ENCODE measurements at places on chromosomes 4 and X. TPM values are rescaled to one million over a fixed set of nuclear protein-coding genes. Genes with fewer than 3 reads are reported as not detected.

The CLCN5 gene
- total RNA-seq = 2.6 TPM

The GLRA3 gene
- not detected for total RNA-seq

The DACH2 gene
- total RNA-seq = not detected

The SHROOM4 gene
- not detected for total RNA-seq

The SASH3 gene
- 239 TPM for total RNA-seq

The AGA gene
- 21.5 TPM for total RNA-seq

The DUX4 gene
- not detected for total RNA-seq

GRCh38 chr4:1277667-1278665 lies 11.7 kb upstream of the MAEA start:
- DNase-seq = no peak
- no peak overlapping the region for H3K27ac ChIP-seq
- no peak overlapping the region for H3K4me3 ChIP-seq
- no peaks in the 10 kb centered on the region for H3K27me3 ChIP-seq
- H3K4me1 ChIP-seq = no peaks in the 10 kb centered on the region

- H3K27me3 ChIP-seq = peaks cover 14% of the 10 kb centered on the region
- DNase-seq = no peak
- no peak overlapping the region for H3K4me3 ChIP-seq
- peaks cover 2% of the 10 kb centered on the region for H3K36me3 ChIP-seq
Observed at GRCh38 chr4:40480291-40480690, 145.2 kb downstream of the CHRNA9 start.

DNA sequence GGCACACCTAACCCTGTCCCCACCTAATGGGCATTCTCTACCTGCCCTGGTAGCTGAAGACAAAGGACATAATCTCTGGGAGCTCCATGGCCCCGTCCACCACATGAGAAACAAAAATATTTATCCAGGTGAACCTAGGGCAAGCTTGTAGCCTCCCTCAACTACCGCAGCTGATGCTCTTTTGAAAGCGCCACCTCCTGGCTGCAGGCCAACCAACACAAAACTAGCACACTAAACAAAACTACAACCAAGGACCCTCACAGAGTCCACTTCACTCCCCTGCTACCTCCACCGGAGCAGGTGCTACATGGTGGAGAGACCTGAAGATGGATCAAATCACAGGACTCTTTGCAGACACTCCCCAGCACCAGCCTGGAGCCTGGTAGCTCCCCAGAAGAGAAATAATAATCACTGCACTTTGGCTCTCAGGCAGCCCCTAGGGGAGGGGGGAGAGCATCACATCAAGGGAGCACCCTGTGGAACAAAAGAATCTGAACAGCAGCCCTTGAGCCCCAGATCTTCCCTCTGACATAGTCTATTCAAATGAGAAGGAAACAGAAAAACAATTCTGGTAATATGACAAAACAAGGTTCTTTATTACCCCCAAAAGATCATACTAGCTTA lies 111.3 kb upstream of the ATP8A1 start:
- H3K4me1 ChIP-seq = no peaks in the 10 kb centered on the region
- peaks cover 2% of the 10 kb centered on the region for H3K36me3 ChIP-seq
- DNase-seq = peak; percentile 30
- H3K4me3 ChIP-seq = no peak overlapping the region
- H3K27me3 ChIP-seq = no peaks in the 10 kb centered on the region

DNA sequence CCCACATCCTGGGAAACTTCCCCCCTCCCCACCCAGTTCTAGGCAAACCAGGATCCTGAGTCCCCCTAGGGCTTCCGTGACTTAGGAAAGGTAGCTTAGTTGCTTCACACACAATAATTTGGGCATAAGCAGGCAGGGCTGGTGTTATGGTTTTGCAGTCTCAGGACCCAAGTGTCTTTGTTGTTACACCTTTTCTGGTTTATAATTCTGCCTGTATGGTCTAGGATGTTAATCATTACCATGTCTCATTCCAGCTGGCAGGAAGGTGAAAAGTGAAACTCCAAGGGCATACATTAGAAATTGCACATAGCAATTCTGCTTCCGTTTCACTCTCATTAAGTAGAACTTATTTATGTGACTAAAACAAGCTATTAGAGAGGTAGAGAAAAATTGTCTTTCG lies 16.8 kb downstream of the UGT8 start:
- H3K27ac ChIP-seq = no peak overlapping the region
- H3K36me3 ChIP-seq = no peaks in the 10 kb centered on the region
- DNase-seq = no peak
- peaks cover 5% of the 10 kb centered on the region for H3K27me3 ChIP-seq
- H3K4me1 ChIP-seq = no peaks in the 10 kb centered on the region
- no peak overlapping the region for H3K4me3 ChIP-seq

GRCh38 chr4:86565651-86566050 lies 28.5 kb upstream of the PTPN13 start:
- no peaks in the 10 kb centered on the region for H3K36me3 ChIP-seq
- H3K27ac ChIP-seq = no peak overlapping the region
- no peak for DNase-seq
- H3K4me3 ChIP-seq = no peak overlapping the region

DNA sequence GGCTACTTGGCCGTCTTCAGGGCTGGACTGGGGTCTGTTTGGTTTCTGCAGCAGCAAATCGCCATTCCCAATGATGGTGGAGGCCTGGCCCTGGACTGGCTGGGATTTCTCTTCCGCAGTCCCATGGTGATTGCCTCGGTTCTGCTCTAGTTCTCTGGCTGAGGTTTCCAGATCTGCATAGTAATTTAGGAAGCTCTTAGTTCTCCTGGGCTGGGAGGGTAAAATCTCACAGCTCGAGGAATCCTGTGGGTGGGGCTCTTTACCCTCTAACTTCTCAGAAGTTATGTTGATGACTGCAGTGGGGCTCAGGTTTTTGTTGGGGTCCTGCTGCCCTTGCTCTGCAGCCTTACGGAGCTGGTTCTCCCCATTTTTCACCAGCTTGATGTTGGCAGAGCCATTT lies 200.6 kb downstream of the APBB2 start:
- H3K4me3 ChIP-seq = no peak overlapping the region
- peaks cover 3% of the 10 kb centered on the region for H3K27me3 ChIP-seq
- no peak for DNase-seq
- H3K4me1 ChIP-seq = no peaks in the 10 kb centered on the region
- H3K27ac ChIP-seq = no peak overlapping the region

GRCh38 chr4:48016141-48017107 lies at the start of the genes CNGA1 and NIPAL1:
Gene CNGA1 (minus strand): TSS chr4:48016681. CDS start chr4:47952689, 63,992 bp downstream.
Gene NIPAL1 (plus strand): TSS chr4:48016772. CDS start chr4:48016840, 68 bp downstream.
- H3K36me3 ChIP-seq = peaks cover 2% of the 10 kb centered on the region
- H3K4me3 ChIP-seq = peak within 1 kb of the TSS; percentile 86
- peaks cover 9% of the 10 kb centered on the region for H3K4me1 ChIP-seq
- H3K27ac ChIP-seq = no peak within 1 kb of the TSS

GRCh38 chrX:40083120-40083978 lies 14.4 kb downstream of the BCOR start:
- H3K27me3 ChIP-seq = no peaks in the 10 kb centered on the region
- peaks cover 6% of the 10 kb centered on the region for H3K36me3 ChIP-seq
- peaks cover 21% of the 10 kb centered on the region for H3K4me1 ChIP-seq
- H3K27ac ChIP-seq = no peak overlapping the region
- DNase-seq = no peak

DNA sequence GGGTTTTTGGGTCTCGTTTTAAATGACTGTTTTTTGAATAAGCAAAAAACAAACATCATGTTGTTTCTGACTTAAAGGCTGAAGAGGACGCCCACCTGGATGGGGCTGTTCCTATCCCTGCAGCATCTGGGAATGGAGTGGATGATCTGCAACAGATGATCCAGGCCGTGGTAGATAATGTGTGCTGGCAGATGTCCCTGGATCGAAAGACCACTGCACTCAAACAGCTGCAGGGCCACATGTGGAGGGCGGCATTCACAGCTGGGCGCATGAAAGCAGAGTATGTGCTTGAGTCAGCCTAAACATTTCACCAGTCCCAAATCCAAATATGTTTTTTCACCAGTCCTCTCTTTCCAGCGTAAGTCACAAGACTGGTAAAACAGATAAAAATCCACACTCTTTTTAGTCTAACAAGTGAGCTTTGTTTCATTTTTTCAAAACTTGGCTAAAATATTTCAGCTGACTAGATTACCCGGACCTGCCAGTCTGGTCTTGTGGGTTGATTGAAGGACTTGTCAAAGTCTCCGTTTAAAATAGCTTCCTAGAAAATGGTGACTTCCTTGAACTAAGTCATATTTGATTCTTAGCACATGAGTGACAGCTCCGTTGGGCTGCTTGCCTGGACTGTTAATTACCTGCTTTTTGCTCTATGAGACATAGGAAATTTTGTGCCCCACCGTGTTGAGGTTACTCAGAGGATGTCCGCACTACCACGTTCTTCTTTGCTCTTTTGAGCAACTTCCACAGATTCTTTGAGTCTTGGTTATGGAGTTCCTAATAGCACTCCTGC lies 20.8 kb downstream of the ENOPH1 start:
- H3K4me1 ChIP-seq = peaks cover 6% of the 10 kb centered on the region
- H3K27ac ChIP-seq = no peak overlapping the region
- no peak for DNase-seq
- H3K4me3 ChIP-seq = no peak overlapping the region
- H3K27me3 ChIP-seq = no peaks in the 10 kb centered on the region

DNA sequence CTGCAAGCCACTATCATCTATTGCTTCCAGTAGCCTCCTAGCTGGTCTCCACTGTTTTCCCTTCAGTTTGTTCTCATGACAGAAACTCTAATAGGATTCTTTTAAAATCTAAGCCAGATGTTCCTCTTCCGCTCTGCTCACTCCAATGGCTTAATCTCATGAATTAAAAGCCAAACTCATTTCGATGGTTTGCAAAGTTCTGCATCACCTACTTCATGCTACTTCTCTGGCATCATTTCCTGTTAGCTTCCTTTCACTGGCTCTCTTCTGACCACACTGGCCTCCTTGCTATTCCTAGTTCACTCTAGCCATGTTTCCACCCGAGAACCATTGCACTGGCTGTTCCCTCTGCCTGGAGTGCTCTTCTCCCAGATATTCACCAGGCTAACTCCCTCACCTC lies 102.0 kb upstream of the LSM6 start:
- H3K27ac ChIP-seq = no peak overlapping the region
- no peaks in the 10 kb centered on the region for H3K4me1 ChIP-seq

DNA sequence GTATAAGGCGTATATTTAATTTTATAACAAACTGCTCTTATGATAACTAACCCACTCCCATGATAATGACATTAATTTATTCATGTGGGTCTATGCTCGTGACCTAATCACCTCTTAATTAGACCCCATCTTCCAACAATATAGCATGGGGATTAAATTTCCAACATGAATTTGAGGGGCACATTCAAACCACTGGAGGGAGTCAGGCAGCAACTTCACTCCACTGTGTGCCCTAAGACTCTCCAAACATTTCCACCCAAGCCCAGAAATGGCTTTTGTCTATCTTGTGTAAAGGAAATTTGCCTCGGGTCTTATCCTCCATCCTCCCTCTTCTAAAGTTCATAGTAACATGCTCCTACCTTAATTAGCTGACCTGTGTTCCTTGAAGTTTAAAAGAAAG lies 616.1 kb upstream of the CPEB2 start:
- DNase-seq = no peak
- H3K36me3 ChIP-seq = no peaks in the 10 kb centered on the region
- H3K4me3 ChIP-seq = no peak overlapping the region
- H3K27me3 ChIP-seq = peaks cover 5% of the 10 kb centered on the region

GRCh38 chrX:139784807-139785206 lies 76.8 kb upstream of the MCF2 start:
- H3K27ac ChIP-seq = no peak overlapping the region
- H3K4me1 ChIP-seq = peaks cover 1% of the 10 kb centered on the region
- H3K27me3 ChIP-seq = no peaks in the 10 kb centered on the region
- H3K4me3 ChIP-seq = no peak overlapping the region
- peaks cover 25% of the 10 kb centered on the region for H3K36me3 ChIP-seq
- DNase-seq = no peak

- no peak for DNase-seq
- peaks cover 14% of the 10 kb centered on the region for H3K36me3 ChIP-seq
- H3K4me3 ChIP-seq = no peak overlapping the region
- peaks cover 7% of the 10 kb centered on the region for H3K4me1 ChIP-seq
- H3K27ac ChIP-seq = no peak overlapping the region
- no peaks in the 10 kb centered on the region for H3K27me3 ChIP-seq
Observed at GRCh38 chr4:103046416-103047290, 27.1 kb upstream of the SLC9B1 start.

DNA sequence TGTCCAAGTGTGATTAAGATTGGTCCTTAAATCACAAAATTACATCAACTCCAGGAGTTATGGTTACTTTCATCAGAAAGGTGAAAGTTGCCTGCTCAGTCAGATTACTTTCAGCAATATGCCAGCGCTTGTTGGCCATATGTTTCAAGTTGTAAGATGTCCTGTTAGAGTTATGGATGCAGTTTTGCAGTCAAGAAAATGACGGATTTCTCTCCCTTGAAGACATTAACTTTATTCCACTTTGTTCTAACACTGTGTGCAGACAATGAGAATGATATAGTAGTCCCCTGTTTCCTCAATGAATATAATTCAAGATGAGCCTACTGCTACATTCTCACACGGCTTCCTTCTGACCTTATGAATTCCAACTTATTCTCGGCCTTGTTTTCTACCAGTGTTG lies 295.0 kb upstream of the ADGRL3 start:
- H3K27me3 ChIP-seq = no peaks in the 10 kb centered on the region
- DNase-seq = no peak
- no peak overlapping the region for H3K4me3 ChIP-seq
- H3K36me3 ChIP-seq = no peaks in the 10 kb centered on the region
- H3K27ac ChIP-seq = no peak overlapping the region
- H3K4me1 ChIP-seq = no peaks in the 10 kb centered on the region

GRCh38 chrX:18354369-18355223 lies at the start of gene SCML2:
Gene SCML2 (minus strand): TSS chrX:18354688. CDS start chrX:18334071, 20,617 bp downstream.
- peaks cover 39% of the 10 kb centered on the region for H3K27me3 ChIP-seq
- H3K4me3 ChIP-seq = peak within 1 kb of the TSS; percentile 74
- peaks cover 6% of the 10 kb centered on the region for H3K4me1 ChIP-seq
- peak; percentile 52 for DNase-seq
- H3K36me3 ChIP-seq = no peaks in the 10 kb centered on the region

- no peak overlapping the region for H3K27ac ChIP-seq
- H3K4me1 ChIP-seq = no peaks in the 10 kb centered on the region
- H3K36me3 ChIP-seq = no peaks in the 10 kb centered on the region
- DNase-seq = no peak
Observed at GRCh38 chrX:130594453-130594916, 192.7 kb downstream of the RBMX2 start.

DNA sequence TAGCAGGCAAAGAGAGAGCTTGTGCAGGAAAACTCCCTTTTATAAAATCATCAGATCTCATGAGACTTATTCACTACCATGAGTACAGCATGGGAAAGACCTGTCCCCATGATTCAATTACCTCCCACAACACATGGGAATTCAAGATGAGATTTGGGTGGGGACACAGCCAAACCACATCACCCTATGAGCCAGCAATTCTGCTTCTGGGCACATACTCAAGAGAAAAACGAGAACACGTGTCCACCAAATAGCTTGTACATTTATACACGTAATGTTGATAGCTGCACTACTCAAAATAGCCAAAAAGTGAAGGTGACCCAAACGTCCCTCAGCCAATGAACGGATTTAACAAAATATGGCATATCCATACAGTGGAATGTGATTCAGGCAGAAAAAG lies 94.5 kb upstream of the DHRSX start:
- no peak overlapping the region for H3K4me3 ChIP-seq
- peaks cover 10% of the 10 kb centered on the region for H3K4me1 ChIP-seq
- no peak for DNase-seq
- peak overlapping the region; percentile 52 for H3K27ac ChIP-seq
